ENCODE measurements at places on chromosomes 2 and 18.
A peak's percentile ranks its signal among the peaks of the same experiment; 100 is the strongest.

GRCh38 chr2:152347076-152347475 is 12.1 kb downstream of the FMNL2 start:
- no peak for DNase-seq

DNA sequence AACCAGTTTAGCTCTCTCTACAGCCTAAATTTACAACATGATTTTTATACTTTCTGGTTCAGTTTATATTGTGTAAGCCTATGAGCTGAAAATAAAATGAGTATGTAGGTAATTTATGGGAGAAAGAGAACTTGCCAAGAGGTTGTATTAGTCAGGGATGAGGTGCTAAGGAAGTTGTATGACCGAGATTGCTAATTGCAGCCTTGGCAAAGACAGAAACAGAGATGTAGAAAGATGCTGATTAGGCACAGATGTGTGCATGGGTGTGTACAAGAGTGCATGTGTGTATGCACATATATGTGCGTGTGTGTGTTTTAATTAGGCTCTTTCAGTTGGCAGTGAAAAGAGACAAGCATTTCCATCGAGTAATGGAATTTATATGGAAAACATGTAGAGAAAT is 213.9 kb downstream of the FBXO15 start:
- DNase-seq, result no peak

DNA sequence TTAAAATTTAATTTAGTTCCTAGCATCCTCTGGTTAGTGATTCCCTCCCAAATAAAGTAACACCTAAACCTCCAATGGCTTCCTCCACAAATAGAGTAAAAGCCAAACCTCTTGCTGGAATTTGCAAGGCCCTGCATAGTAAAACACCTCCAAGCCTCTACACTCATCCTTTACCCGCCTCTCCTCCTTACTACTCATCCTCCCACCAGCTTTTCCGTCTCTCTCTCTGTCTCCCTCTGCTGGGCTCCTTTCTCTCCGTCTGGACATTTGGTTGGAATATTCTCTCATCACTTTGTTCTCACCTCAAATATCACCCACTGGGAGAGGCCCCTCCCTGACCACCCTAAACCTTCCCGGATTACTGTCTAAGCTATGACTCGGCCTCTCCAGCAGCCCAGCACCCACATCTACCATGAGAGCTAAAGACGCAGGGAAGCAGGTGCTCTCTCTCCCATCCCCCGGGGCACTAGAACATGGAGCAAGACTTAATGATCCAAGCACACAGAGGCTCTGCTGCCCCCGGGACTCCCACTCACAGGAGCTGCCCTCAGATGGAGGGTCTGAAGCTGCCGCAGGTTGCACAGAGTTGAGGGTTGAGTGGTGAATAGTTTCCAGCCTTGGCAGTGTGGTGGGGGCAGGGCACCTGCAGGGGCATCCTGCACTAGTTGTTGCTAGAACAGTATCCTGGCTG is 167.2 kb downstream of the FBXO15 start:
- no peak for DNase-seq

DNA sequence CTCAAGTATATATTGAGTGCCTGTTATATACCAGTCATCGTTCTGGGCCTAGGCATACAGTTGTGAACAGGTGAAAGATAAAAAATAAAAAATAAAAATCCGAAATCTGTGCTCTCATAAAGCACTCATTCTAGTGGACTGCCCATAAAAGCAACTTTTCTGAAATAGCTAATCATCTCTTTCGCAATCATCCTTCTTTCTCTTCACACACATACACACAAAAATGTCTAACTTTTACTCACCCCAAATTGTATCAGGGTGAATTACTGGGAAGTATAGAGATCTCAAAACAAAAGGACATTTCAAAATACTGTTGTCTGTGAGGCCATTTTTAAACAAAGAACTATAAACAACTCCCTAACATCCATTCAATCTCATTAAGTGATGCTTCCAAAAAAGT is 29.6 kb upstream of the ORC2 start:
- DNase-seq, result no peak

DNA sequence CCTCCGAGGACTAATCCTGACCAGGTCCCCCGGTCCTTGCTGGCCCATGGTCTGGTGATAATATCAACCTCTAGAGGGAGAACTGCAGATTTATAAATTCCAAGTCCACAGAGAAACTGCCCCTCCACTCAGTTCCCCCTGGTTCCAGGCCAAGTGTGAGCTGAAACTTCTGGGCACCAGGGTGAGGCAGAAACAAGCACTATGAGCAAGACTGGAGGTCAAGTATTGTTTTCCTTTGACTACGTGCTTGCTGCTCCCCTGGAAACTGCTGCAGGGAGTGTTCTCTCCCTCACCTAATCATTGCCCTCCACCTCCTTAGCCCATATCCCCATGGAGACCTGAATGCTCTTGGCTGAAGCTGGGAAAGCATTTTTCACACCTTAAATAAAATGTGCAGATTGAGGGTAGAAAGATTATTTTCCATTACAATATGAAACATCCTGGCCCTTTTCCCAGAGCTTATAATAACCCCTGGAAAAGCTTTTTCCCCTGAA is 135.2 kb downstream of the RDH14 start:
- no peak for DNase-seq

GRCh38 chr2:72011791-72012190 is 135.9 kb downstream of the CYP26B1 start:
- no peak for DNase-seq

- no peak for DNase-seq
Observed at GRCh38 chr18:36559149-36559857, 261.8 kb downstream of the FHOD3 start.

- no peak for DNase-seq
Observed at GRCh38 chr2:75238670-75239330, 39.5 kb upstream of the TACR1 start.

- DNase-seq, result no peak
Observed at GRCh38 chr2:189544318-189545042, 36.1 kb downstream of the SLC40A1 start.

DNA sequence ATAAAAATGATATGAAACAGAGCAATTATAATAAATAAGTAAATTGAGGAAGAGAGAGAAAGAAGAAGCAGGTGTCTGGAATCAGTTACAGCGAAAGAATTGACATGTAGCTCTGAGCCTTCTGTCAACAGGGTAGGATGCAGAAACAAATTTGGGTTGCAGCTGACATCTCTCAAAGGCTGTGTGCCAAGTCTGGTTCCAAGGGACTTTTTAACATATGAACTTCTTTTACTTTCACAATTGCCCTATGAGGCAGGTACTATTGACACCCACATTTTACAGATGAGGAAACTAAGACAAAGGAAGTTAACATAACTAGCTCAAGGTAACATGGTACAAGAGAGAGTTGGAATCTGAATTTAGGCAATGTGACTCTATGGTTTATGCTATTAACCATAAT is 260.0 kb downstream of the ASXL3 start:
- no peak for DNase-seq

DNA sequence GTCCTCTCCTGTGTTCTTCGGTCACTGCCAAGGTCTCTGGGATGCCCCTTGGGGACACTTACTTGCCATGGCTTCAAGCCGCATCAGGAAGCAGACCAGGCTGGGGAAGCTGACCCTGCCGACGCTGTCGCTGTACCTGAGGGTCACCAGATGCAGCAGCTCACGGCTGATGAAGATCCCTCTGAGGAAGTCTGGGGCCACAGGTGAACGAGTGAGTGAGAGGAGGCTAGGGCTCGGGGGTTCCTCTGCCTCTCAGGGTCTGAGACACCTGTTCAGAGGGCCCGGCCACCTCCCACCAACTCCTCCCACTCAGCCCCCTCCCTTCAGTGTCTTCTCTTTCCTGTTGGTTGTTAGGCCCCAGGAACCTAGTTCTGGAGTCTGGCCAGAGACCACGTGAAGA is 74.9 kb downstream of the CAPN13 start:
- no peak for DNase-seq

DNA sequence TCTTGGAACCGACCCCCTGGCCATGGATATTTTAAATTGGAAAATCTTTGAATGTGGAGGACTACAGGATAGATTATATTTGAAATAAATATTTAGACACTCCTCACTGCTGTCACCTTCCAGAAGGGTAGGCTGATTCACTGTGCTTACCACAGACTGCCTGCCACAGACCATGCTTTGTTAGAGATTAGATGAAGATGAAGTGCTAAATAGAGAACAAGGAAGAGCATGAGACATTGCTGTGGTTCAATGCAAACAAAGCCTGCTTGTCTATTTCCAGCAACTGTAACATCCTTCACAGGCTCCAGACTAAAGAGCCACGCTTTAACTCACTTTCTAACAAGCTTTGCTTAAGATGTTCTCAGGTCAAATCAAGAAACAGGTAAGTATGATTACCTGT is 81.0 kb upstream of the TMEM17 start:
- no peak for DNase-seq

- DNase-seq, result peak; percentile 8
Observed at GRCh38 chr2:95231723-95232122, 24.4 kb downstream of the ZNF892 start.

DNA sequence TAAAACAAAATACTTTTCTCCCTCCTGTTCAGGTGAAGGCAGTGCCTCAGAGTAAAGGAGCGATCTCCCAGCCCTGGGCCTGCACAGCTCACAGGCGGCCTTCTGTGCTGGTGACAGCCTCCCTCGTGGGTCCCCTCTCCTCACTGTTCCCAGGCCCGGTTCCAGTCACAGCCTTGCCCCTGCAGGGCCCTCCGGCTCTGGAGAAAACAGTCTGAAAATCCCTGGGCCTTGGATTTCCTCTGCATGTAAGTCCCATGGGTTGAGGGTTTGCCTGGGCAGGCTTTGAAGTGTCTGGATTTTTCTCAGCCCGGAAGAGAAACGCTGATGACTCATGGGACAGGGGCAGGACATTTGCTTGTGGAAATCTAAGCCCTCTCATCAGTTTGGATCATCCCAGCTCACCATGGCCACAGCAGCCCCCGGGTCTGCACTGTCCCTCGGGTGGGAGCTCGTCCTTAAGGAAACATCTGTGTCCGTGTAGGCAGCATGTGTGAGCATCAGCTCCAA is 186.1 kb upstream of the RAB12 start:
- DNase-seq, result no peak

GRCh38 chr2:47569658-47570475 is 166.9 kb downstream of the MSH2 start:
- no peak for DNase-seq

DNA sequence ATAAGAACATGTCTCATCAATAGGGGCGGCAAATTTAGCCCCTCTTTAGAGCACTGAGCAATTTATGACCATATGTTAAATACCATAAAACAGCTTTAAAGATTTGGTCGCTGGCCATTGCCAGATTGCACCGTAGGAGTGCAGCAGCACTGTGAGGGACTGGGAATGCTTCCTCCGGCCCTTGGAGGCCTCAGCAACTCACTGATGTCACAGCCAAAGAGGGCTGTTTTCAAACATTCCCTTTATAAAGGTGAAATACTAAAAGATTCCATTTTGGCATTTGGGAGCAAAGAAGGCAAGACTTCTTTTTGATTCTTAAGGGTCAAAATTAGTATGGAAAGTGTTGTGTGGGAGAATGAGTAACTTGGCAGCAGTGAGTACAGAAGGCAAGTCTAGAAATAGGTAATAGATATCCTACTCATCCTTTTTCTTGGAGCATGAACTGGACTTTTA is 63.7 kb downstream of the BABAM2 start:
- no peak for DNase-seq

DNA sequence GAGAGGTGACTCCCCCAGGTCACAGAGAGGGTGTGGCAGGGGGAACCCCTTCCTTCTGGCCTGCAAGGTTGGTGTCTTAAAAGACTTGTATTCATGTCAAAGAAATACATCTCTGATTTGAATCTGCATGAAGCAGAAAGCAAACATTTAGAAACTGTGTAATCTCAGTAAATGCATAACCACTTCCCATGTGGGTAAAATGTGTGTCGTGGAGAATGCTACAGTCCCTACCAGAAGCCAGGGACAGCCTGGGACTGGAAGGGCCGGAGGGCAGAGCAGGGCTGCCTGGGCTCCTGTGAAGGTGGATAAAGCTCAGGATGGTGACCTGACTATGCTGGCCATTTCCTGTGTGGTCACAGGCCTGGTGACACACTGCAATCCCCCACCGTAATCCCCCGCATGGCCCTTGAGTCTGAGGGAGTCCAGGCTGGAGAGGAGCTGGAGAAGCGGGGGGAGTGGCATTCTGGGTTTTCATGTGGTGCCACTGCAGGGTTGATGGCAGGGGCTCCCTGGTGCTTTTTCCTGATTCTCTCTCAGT is 102.2 kb downstream of the LRRC30 start:
- DNase-seq, result no peak

GRCh38 chr2:120525056-120526046 is 179.4 kb downstream of the INHBB start:
- no peak for DNase-seq

DNA sequence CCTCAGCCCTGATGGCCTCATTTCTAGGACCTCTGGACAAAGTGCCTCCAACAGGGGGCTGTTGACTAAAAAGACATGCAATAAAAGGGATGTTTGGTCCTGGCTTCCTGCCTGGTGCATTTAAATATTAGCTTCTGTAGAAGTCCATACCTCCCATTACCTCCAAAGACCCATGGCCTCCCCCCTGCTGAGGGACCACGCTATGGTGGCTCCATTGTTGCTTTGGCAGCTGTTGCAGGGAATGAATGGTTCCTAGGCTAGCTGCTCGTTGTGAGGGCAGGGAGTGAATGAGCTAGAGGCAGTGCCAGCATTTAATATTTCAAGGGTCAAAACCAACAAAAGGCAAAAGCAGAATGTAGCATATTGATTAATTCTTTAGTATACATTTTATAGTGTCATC is 285.9 kb downstream of the SLC8A1 start:
- no peak for DNase-seq

- DNase-seq, result no peak
Observed at GRCh38 chr2:240921995-240922244, 15.8 kb downstream of the CROCC2 start.

- DNase-seq, result no peak
Observed at GRCh38 chr2:216665242-216665641, 30.1 kb downstream of the IGFBP5 start.

DNA sequence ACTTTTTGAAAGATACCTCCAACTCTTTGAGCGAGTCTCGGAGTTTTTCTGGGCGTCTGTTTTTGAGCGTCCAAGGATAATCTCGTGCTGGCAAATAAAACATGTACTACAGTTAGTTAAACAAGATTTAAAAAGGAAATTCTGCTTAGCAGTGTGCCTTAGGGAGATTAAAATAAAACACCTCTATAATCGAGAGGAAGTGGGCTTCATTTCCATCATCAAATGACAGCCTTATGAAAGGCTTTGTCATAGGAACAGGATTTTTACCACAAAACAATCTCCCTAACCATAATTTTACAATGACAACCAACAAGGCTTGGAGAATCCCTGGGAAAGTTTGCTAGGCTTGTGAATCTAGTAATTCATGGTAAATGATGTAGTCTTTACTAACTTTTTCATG is 103.4 kb downstream of the WDPCP start:
- DNase-seq, result no peak

GRCh38 chr2:23925702-23926289 is 1.1 kb downstream of the ATAD2B start:
- DNase-seq, result no peak

DNA sequence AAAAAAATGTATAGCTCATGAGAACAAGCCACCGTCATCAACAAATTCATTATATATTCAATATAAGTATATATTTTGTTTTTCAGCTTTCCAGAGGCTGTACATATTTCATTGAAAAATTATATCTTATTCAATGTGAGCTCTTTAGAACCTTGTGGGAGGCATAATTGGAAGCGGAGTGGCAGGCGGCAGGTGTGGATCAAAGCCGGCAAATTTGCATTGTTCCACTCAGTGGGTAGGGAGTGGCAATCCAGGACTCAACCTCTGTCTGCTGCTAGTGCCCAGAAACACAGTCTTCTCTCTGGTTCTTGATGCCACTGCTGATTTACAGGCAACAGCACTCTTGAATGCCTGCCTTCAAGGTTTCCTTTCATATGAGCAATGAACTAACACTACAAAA is 46.9 kb downstream of the GCA start:
- no peak for DNase-seq
